ENCODE measurements at places on chromosomes 16 and 17. TPM values are rescaled to one million over a fixed set of nuclear protein-coding genes. Genes with fewer than 3 reads are reported as not detected.
A peak's percentile ranks its signal among the peaks of the same experiment; 100 is the strongest.

GRCh38 chr17:73693071-73693470 lies 48.8 kb upstream of the SDK2 start:
- no peak for DNase-seq

GRCh38 chr17:42457107-42457792 lies 1.4 kb upstream of the ATP6V0A1 start:
- DNase-seq: no peak

DNA sequence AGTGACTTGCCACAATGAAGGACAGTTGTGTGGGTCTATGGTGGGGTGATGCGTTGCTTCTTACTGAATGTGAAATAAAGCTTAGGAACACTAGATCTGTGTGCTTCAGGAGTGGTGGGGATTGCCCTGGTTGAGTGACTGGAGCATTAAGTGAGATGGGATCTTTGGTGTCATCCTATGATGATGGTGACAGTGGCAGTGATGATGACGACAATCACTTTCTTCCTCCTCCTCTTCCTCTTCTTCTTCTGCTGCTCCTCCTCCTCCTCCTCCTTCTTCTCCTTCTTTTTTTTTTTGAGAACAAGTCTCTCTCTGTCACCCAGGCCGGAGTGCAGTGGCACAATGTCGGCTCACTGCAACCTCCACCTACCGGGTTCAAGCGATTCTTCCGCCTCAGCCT lies 396.8 kb downstream of the SEC14L1 start:
- peak; percentile 5 for DNase-seq

GRCh38 chr17:65092262-65092661 lies 35.7 kb upstream of the GNA13 start:
- no peak for DNase-seq

GRCh38 chr16:3131755-3132377 lies 3.0 kb upstream of the ZNF213 start:
- no peak for DNase-seq

- DNase-seq: no peak
Observed at GRCh38 chr17:33494151-33494550, 201.1 kb upstream of the ASIC2 start.

DNA sequence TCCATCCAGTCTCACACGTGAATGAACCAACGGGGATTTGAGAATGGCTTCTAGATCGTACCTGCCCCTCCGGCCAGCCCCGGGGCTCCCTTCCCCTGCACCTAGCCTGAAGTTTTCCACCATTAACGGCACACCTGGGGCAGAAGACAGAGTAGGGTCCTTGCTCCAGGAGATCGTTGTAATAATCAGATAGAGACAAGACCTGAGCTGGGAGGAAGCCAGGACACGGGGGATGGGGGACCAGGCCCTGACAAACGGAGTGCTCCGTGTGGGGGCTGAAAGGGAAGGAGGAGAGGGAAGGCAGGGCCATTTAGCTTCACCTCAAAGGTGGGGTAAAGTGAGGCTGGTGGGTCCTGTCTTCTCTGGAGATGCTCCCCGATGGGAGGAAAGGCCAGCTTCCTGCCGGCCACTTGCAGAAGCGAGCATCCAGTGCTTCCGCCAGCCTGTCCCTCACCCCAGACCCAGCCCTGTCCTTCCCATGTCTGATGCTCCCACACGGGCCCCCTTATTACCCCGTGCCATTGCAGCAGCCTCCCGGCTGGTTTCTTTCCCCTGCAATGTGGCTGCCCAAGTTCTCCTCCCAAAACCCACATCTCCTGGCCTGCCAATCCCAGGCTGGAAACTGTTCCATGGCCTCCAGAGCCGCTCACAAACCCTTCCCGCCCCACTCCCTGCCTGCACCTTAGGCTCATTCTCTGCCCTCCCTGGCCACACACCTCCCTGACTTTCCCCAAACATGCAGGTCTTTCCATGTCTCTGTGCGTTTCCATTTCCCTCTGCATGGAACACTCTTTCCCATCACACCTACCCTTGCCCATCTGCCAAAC lies 79.3 kb downstream of the MRC2 start:
- peak; percentile 50 for DNase-seq

- no peak for DNase-seq
Observed at GRCh38 chr16:20761175-20761574, 2.6 kb upstream of the ACSM3 start.

GRCh38 chr16:10983159-10983558 lies 38.8 kb downstream of the CLEC16A start:
- no peak for DNase-seq

GRCh38 chr16:2778630-2778958 lies 1.5 kb upstream of the ELOB start:
- no peak for DNase-seq

- DNase-seq: peak; percentile 50
Observed at GRCh38 chr17:50022463-50023130, 27.6 kb upstream of the DLX3 start.

DNA sequence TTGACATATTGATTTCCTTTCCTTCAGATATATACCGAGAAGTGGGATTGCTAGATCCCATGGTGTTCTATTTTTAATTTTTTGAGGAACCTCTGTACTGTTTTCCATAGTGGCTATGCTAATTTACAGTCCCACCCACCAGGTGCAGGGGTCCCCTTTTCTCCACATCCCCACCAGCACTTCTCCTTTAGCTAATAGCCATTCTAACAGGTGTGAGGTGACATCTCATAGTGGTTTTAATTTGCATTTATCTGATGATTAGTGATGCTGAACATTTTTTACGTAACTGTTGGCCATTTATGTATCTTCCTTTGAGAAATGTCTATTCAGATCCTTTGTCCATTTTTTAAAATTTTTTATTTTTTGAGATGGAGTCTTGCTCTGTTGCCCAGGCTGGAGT lies 93.9 kb downstream of the SDR42E1 start:
- peak; percentile 2 for DNase-seq

GRCh38 chr17:42378959-42379594 lies 9.2 kb downstream of the STAT3 start:
- no peak for DNase-seq

GRCh38 chr16:70483426-70483825 lies 29.0 kb downstream of the FCSK start:
- DNase-seq: no peak

- DNase-seq: no peak
Observed at GRCh38 chr16:19655242-19655777, 62.7 kb downstream of the KNOP1 start.

- DNase-seq: no peak
Observed at GRCh38 chr16:86635176-86635876, 57.0 kb downstream of the FOXL1 start.

GRCh38 chr16:87948119-87948545 lies 3.1 kb upstream of the BANP start:
- peak; percentile 47 for DNase-seq

GRCh38 chr17:48308581-48308980 lies 121.4 kb downstream of the SKAP1 start:
- DNase-seq: no peak

- DNase-seq: no peak
Observed at GRCh38 chr17:5943982-5944381, 126.2 kb upstream of the WSCD1 start.

DNA sequence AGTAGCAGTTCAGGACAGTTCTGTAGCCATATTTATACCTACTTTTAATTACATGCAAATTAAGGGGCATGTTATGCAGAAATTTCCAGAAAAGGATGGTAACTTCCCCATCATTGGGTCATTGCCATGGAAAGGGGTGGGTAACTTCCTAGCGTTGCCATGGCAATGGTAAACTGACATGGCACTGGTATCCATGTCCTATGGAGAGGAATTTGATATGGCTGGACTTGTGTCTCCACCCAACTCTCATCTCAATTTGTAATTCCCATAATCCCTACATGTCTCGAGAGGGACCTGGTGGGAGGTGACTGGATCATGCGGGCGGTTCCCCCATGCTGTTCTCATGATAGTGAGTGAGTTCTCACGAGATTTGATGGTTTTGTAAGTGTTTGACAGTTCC lies 35.6 kb upstream of the CACNG4 start:
- DNase-seq: peak; percentile 30

- no peak for DNase-seq
Observed at GRCh38 chr17:49638818-49639217, 39.1 kb downstream of the SPOP start.

- no peak for DNase-seq
Observed at GRCh38 chr16:56032072-56032471, 156.9 kb upstream of the CES5A start.

DNA sequence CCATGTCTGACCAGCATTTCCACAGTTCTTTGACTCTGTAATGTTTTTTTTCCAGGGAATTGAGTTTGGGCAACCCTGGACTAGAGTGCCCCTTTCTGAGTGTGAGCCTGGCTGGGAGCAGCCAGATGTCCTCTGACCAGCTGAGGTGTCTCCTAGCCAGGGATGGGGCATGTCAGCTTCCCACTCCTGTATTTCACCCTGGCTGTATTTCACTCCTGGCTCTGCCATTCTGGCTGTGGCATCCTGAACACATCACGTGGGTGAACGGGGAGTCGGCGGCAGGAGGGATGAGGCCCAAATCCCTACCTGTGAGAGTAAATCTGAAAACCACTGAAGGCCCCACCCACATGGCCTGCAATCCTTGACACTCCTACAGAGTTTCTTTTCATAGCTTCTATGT lies 31.3 kb downstream of the KDM8 start:
- DNase-seq: peak; percentile 67

- no peak for DNase-seq
Observed at GRCh38 chr16:66547101-66547989, 2.6 kb downstream of the TK2 start.

- DNase-seq: peak; percentile 84
Observed at GRCh38 chr17:77822302-77823030, 136.0 kb upstream of the TNRC6C start.

DNA sequence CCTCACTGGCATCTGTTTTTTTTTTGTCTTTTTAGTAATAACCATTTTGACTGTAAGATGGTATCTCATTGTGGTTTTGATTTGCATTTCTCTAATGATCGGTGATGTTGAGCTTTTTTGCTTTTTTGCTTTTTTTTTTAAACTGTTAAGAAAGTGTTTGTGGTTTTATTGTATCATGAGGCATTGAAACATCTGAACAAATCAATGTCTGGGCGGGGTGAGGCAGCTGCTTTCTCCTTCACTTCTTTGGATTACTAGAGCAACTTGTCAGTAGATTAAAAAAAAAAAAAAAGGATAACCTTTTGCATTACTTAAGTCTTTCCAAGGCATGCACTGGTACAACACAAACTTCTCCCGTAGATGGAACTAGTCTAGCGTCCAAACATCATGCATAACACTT lies 191.7 kb downstream of the CEP112 start:
- DNase-seq: no peak

DNA sequence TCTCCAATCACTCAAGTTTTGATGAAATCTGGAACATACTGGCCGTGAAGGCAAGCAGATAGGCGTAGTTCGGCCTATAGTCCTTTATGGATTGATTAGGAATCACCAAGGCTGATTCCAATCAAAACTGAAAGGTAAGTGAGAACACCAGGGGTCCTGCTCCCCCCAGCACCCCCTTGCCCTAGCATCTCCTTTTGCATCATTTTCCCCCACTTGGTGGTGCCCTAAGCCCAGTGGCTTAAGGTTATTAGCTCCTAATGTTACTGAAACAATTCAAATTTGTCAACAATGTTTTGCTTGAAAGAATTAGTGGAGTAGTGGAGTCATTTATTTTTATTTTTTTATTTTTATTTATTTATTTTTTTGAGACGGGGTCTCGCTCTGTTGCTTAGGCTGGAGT lies 4.9 kb downstream of the SLFN14 start:
- DNase-seq: no peak

Gene RNF135
- 23.6 TPM for total RNA-seq

Gene ALDH3A1
- total RNA-seq: not detected

Gene HSDL1
- 10.1 TPM for total RNA-seq

Gene NLRP1
- 18.1 TPM for total RNA-seq

Gene KRTAP9-2
- total RNA-seq: not detected

Gene MINK1
- total RNA-seq: 53.3 TPM

Gene KRTAP4-6
- not detected for total RNA-seq

Gene ESRP2
- not detected for total RNA-seq

Gene ICAM2
- total RNA-seq: 36.4 TPM

Gene CD300LF
- 0.48 TPM for total RNA-seq

Gene TBC1D3H
- total RNA-seq: not detected

Data from posterior vena cava (tissue), 2 donors.